ENCODE measurements at places on chromosomes 13 and 19.

- no peak for DNase-seq
Measured at GRCh38 chr19:6716610-6716970, 3.9 kb downstream of the C3 start.

- DNase-seq = peak; percentile 74
Measured at GRCh38 chr19:51687791-51688670, 5.1 kb upstream of the SPACA6 start.

- DNase-seq = no peak
Measured at GRCh38 chr13:114179087-114179658, at the start of gene CFAP97D2. Gene CFAP97D2 (plus strand): TSS chr13:114179257. CDS start chr13:114179331, 74 bp downstream.

GRCh38 chr19:16541526-16542044 lies 652 bp downstream of the CHERP start:
- no peak for DNase-seq

DNA sequence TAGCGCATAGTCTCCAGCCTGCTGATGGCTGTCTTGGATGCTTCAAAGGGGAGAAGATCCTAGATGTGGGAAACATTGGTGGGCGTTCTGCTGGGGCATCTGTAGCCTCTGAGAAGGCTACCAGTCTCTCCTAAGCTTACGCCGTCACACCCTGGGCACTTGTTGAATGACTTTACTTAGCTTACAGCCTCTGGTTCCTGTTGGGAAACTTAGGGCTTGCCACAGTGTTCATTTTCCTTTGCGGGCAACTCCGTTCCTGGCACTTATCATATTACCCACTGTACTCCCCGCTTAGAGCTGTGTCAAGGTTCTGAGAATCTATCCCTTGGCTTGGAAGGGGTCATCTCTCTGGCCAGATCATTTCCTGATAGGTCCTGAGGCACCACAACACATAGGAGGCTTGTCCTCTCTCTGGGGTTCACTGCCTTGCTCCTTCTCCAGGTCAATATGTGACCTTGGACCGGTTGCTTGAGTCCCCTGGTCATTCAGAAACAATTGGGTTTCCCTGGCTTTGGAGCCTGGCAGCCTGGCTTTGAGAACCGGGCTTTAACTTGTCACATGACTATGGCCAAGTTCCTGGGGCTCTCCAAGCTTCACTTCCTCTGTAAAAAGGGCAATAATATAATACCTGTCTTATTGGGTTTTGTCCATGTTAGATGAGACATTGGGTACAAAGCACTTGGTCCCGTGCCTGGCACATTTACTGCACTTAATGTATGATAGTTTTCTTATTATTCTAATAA lies 20.5 kb upstream of the ALOX5AP start:
- no peak for DNase-seq

DNA sequence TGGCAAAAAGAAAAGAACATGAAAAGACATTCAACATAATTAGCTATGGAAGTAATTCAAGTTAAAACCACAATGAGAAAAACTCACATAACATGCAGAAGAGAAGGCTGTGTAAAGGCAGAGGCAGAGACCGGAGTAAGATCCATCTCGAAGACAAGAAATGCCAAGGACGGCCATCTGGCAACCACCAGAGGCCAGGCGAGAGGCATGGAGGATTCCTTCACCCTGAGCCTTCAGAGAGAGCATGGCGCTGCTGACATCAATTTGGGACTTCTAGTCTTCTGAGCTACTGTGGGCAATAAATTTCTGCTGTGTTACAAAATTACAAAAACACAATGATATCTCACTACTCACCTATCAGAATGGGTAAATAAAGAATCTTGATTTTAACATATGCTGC lies 381.0 kb downstream of the TSHZ3 start:
- peak; percentile 3 for DNase-seq

- DNase-seq = no peak
Measured at GRCh38 chr19:2255982-2256685, at the start of gene JSRP1. Gene JSRP1 (minus strand): TSS chr19:2256417. CDS start chr19:2255314, 1,103 bp downstream.

DNA sequence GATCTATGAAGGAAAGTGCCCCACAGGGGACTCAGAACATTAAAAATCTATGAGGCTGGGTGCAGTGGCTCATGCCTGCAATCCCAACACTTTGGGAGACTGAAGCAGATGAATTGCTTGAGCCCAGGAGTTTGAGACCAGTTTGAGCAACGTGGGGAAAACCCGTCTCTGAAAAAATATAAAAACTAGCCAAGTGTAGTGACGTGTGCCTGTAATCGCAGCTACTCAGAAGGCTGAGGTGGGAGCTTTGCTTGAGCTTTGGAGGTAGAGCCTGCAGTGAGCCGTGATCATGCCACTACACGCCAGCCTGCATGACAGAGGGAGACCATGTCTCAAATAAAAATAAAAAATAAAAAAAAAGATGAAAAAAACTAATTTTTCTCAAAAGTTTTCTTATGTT lies 1070.6 kb downstream of the PCDH9 start:
- DNase-seq = no peak

Measured in fibroblast of skin of right biceps (primary cell).